ENCODE measurements at places on chromosomes 6 and 20.

- H3K4me3 ChIP-seq: no peak overlapping the region
- no peak for DNase-seq
- peaks cover 74% of the 10 kb centered on the region for H3K36me3 ChIP-seq
- H3K27ac ChIP-seq: no peak overlapping the region
These were observed 16.3 kb downstream of the MRPL14 start for GRCh38 chr6:44110966-44111365.

DNA sequence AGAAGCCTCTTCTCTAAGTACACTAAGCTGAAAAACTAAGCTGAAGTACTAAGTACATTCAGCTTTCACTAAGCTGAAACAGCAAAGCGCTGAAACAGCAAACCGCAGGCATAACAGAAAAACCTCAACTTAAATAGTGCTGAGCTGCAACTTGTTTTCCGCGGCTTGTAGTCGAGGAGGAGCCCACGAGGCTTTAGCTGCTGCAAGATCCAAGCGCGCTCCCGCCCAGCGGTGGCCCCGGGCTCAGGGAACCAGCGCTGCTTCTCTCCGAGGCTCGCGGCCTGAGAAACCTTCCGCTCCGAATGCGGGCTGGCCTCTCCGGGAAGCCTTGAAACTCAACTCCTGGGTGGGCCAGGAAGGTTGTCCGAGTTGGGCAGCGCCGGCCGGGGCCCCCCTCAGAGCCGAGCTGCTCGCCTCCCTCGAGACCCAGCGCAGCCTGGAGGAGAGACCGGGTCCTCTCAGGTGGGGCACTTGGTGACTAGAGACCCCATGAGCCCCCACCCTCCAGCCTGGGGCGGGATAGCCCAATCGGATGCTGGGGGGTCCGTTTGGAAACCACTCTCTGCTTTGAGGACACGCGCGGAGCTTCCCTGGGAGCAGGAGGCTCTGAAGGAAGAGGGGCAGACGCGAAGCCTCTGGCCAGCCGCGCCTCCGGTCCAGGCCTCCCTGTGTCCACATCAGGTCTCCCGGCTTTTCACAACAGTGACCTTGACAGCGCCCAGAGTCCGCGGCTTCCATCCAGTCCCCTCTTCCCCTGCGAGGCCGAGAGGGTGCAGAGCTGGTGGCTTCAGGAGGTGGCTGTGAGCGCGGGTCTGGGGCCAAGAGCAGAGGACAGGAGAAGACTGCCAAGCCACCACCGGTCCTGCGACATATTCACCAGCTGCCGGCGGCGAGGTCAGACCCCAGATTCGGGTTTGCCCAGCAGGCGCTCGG, 38.1 kb upstream of the HLA-E start:
- peaks cover 76% of the 10 kb centered on the region for H3K27me3 ChIP-seq
- peak; percentile 62 for DNase-seq
- peaks cover 24% of the 10 kb centered on the region for H3K4me1 ChIP-seq

GRCh38 chr6:22774129-22774528, 204.8 kb downstream of the HDGFL1 start:
- no peak for DNase-seq
- no peaks in the 10 kb centered on the region for H3K4me1 ChIP-seq
- H3K4me3 ChIP-seq: no peak overlapping the region
- H3K36me3 ChIP-seq: no peaks in the 10 kb centered on the region
- H3K27ac ChIP-seq: no peak overlapping the region

GRCh38 chr6:43796903-43797890, 27.2 kb downstream of the VEGFA start:
- DNase-seq: no peak
- H3K27me3 ChIP-seq: peaks cover 23% of the 10 kb centered on the region
- H3K36me3 ChIP-seq: no peaks in the 10 kb centered on the region
- H3K4me3 ChIP-seq: no peak overlapping the region

GRCh38 chr6:7910654-7911344, at the start of gene TXNDC5:
TXNDC5 (minus strand) TSS chr6:7910788; CDS start chr6:7910776, 12 bp downstream.
- peak within 1 kb of the TSS; percentile 70 for H3K4me3 ChIP-seq
- DNase-seq: peak; percentile 56
- peaks cover 9% of the 10 kb centered on the region for H3K27me3 ChIP-seq
- no peaks in the 10 kb centered on the region for H3K36me3 ChIP-seq
- no peak within 1 kb of the TSS for H3K27ac ChIP-seq
- H3K4me1 ChIP-seq: peaks cover 13% of the 10 kb centered on the region

DNA sequence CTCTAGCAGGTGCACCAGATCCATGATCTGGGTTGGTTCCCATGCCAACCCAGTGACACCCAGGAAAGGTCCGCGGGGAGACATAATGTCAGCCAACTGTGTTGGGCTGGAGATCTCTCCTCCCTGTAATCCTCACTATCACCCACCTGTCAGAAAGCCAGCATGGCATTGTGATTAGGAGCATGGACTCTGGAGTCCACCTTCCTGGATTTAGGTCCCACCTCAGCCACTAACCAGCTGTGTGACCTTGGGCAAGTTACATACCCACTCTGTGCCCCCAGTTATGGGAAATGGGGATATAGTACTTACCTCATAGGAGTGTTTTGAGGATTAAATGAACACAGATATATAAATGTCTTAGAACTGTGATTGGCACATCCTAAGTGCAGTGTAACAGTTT, 97.9 kb downstream of the ZDHHC14 start:
- H3K27me3 ChIP-seq: no peaks in the 10 kb centered on the region
- H3K36me3 ChIP-seq: no peaks in the 10 kb centered on the region
- no peak overlapping the region for H3K4me3 ChIP-seq
- DNase-seq: no peak

DNA sequence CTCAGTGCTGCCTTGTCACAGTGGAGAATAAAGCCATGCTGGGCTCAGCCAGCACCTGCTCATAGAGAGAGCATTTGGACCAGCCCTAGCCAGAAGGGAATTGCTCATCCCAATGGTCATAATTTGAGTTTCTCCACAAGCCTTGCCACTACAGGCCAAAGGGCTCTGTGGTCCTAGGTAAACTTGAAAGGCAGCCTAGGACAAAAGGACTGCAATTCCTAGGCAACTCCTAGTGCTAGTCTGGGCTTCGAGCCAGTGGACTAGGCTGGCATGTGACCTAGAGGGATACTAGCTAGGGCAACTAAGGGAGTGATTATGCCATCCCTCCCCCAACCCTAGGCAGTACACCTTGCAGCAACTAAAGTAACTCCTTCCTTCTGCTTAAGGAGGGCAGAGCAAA, 516.2 kb downstream of the BCKDHB start:
- H3K4me3 ChIP-seq: no peak overlapping the region
- H3K36me3 ChIP-seq: no peaks in the 10 kb centered on the region
- no peaks in the 10 kb centered on the region for H3K4me1 ChIP-seq
- no peak for DNase-seq
- H3K27ac ChIP-seq: no peak overlapping the region

- no peak overlapping the region for H3K4me3 ChIP-seq
- peaks cover 58% of the 10 kb centered on the region for H3K4me1 ChIP-seq
- no peak for DNase-seq
- H3K27ac ChIP-seq: no peak overlapping the region
- H3K36me3 ChIP-seq: no peaks in the 10 kb centered on the region
- peaks cover 48% of the 10 kb centered on the region for H3K27me3 ChIP-seq
These were observed 77.2 kb downstream of the MDGA1 start for GRCh38 chr6:37620519-37620918.

DNA sequence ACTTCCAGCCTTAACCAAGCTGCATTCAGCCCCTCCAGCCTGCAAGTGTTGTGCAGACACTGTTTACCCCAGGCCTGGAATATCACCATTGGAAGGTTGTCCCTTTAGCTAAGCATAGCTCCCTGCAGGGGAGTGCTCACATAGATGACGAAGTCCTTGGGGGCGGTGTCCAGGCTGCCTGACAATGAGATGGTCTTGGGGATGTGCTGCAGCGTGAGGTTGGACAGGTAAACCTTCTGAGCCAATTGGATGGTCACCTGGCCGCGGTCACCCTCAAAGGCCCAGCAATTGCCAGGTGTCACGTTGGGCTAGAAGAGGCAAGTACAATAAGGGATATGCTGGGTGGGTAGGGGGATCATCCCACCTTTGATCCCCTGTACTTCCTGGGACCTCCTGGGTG, 18.6 kb downstream of the SUN5 start:
- H3K4me1 ChIP-seq: peaks cover 3% of the 10 kb centered on the region
- H3K27ac ChIP-seq: no peak overlapping the region
- no peaks in the 10 kb centered on the region for H3K36me3 ChIP-seq
- DNase-seq: no peak
- H3K4me3 ChIP-seq: no peak overlapping the region

- no peaks in the 10 kb centered on the region for H3K36me3 ChIP-seq
- DNase-seq: no peak
- H3K27ac ChIP-seq: no peak overlapping the region
These were observed 32.3 kb upstream of the MCM9 start for GRCh38 chr6:118967239-118967638.

DNA sequence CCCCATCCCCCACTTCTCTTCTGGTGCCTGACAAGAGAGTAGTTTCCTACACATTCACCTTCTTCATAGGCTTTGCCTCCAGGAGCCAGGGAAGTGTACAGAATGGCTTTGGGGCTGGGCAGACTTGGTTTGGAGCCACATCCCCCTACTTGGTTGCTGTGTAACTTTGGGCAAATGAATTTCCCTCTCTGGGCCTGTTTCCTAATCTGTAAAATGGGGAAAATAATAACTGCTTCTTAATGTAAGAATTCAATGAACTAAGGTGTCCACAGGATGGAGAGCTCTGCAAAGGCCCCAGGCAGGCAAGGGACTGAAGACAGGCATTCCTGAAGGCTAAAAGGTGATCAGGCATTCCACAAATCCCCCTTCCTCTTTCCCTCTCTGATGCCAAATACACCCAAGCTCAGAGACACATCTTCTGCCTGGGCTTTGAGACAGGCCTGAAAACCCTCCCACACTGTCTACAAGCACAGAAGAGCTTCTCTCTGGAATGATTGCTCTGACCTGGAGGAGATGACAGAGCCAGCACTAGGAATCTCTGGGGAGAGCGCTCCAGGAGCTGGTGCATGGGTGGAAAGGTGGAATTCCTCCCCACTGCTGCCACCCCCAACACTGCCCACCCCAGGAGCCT, 6.9 kb upstream of the C20orf203 start:
- DNase-seq: no peak
- H3K36me3 ChIP-seq: no peaks in the 10 kb centered on the region
- H3K4me1 ChIP-seq: peaks cover 5% of the 10 kb centered on the region
- peaks cover 2% of the 10 kb centered on the region for H3K27me3 ChIP-seq
- H3K27ac ChIP-seq: no peak overlapping the region
- no peak overlapping the region for H3K4me3 ChIP-seq

GRCh38 chr6:163427498-163428254, 13.2 kb downstream of the QKI start:
- no peak overlapping the region for H3K27ac ChIP-seq
- no peak overlapping the region for H3K4me3 ChIP-seq
- no peaks in the 10 kb centered on the region for H3K27me3 ChIP-seq
- H3K4me1 ChIP-seq: peaks cover 5% of the 10 kb centered on the region
- no peaks in the 10 kb centered on the region for H3K36me3 ChIP-seq
- no peak for DNase-seq

DNA sequence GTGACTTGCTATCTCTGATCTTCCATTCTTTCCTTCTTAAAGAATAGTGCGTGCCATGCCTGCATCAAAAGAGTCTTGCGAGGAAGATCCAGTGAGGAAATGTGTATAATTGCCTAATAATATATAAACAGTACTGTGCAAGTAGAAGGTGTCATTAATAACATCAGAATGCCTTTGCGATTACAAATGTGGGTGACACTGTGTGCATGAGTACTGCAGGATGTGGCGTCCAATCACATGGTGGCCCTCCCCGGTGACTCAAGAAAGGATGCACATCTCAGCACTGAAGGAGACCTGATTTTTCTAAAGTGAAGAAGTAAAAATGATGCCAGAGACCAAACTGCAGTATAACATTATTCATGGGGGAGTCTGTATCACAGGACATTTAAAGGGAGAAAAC, 107.5 kb upstream of the EDN1 start:
- H3K27me3 ChIP-seq: no peaks in the 10 kb centered on the region
- no peak overlapping the region for H3K27ac ChIP-seq
- no peak overlapping the region for H3K4me3 ChIP-seq
- no peaks in the 10 kb centered on the region for H3K36me3 ChIP-seq
- peaks cover 2% of the 10 kb centered on the region for H3K4me1 ChIP-seq

- H3K4me3 ChIP-seq: no peak overlapping the region
- H3K27me3 ChIP-seq: no peaks in the 10 kb centered on the region
- no peaks in the 10 kb centered on the region for H3K4me1 ChIP-seq
- H3K36me3 ChIP-seq: peaks cover 65% of the 10 kb centered on the region
- DNase-seq: no peak
- no peak overlapping the region for H3K27ac ChIP-seq
These were observed 369.0 kb downstream of the SYNE1 start for GRCh38 chr6:152267967-152268845.

GRCh38 chr6:144365271-144365670, 80.1 kb downstream of the UTRN start:
- peaks cover 6% of the 10 kb centered on the region for H3K4me1 ChIP-seq
- no peak overlapping the region for H3K27ac ChIP-seq
- H3K36me3 ChIP-seq: peaks cover 9% of the 10 kb centered on the region
- H3K27me3 ChIP-seq: no peaks in the 10 kb centered on the region
- no peak for DNase-seq

DNA sequence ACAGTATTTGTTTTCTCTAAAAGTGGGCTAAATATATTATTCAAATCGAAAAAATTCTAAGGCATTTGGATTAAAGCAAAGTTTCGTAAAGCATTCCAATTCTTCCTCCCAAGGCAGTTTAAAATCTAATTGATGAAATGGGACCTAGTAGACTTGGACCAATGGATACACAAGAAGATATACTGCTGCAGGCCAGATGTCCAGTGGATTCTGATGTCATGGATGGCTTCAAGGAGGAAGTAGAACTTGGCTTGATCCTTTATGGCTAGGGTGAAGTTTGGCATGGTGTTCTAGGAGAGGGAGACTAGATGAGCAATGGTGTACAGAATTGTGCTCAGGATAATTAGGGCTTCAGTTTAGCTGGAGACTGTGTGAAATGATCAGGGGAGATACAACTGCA, 559.5 kb upstream of the MMS22L start:
- no peaks in the 10 kb centered on the region for H3K36me3 ChIP-seq
- H3K4me3 ChIP-seq: no peak overlapping the region
- no peaks in the 10 kb centered on the region for H3K27me3 ChIP-seq
- no peak overlapping the region for H3K27ac ChIP-seq

DNA sequence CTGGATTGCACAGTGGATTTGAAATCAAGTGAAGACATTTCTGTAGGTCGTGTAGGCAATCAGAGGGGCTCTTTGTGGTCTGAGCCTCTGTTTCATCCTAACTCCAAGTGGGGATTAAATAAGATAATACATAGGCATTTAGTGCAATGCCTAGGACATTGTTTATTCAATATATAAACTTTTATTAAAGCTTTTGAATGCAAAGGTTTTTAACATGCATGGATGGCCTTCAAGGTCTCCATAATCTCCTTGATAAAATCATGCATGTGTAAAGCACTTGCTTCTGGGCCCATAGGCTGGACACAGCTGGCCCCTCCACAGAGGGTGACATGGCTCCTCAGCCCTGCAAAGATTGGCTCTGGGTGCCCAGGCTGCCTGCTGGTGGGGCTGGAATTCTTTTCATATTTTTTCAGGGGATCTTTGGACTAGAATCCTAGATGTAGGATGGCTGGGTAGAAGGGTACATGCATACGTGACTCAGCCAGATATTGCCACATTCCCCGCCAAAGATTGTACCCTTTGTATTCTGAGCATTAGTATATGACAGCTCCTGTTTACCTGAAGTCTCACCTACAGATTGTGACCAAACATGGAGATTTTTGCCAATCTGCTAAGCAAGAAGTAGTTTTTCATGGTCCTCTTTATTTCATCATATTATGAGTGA, 19.0 kb upstream of the AVP start:
- no peak for DNase-seq
- H3K4me3 ChIP-seq: no peak overlapping the region
- H3K4me1 ChIP-seq: peaks cover 5% of the 10 kb centered on the region
- no peak overlapping the region for H3K27ac ChIP-seq

All from T-cell (primary cell).